HS-27A (cell line): ENCODE measurements at places on chromosomes 2 and 18.

DNA sequence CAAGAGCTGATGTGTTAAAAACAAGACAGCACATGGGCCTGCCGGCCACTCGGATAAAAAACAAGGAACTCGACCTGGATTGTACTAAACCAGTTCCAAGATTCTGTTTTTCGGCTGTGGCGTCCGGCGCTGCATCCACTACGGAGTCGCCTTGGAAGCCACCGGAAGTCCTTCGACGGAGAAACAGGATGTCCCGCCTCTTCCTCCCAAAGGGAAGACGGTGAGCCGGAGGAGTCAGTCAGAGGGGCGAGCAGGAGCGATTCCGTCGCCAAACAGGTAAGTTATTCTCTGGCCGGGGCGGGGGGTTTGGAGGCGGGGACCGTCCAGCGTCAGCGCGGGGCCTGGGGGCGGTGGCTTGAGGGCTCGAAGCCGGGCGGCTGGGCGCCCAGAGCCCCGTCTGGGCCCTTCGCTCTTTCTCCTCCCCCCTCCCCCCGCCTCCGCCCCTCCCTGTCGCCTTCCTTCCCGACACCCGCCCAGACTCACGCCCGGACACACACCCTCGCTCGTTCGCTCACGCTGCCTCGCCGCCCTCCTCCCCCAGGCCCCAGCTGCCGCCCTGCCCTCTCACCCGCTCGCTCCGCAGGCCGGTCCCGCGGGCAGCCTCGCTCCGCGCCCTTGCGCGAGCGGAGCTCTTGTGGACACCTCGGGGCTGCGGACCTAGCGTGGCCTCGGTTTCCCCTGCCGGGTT is at the start of gene ZNF407:
TSS of gene ZNF407 (plus strand) at position 209 of the 688 bp plus-strand sequence. CDS start 33,150 bp downstream, outside the sequence.
- DNase-seq: peak; percentile 71

GRCh38 chr18:48719974-48720654 is 181.3 kb downstream of the CTIF start:
- DNase-seq: no peak

- DNase-seq: no peak
Measured at GRCh38 chr18:55737781-55738468, 149.9 kb upstream of the TCF4 start.

GRCh38 chr2:16026816-16027501 is 86.6 kb downstream of the MYCN start:
- no peak for DNase-seq

GRCh38 chr18:79367989-79368388 is 27.7 kb upstream of the NFATC1 start:
- DNase-seq: no peak

DNA sequence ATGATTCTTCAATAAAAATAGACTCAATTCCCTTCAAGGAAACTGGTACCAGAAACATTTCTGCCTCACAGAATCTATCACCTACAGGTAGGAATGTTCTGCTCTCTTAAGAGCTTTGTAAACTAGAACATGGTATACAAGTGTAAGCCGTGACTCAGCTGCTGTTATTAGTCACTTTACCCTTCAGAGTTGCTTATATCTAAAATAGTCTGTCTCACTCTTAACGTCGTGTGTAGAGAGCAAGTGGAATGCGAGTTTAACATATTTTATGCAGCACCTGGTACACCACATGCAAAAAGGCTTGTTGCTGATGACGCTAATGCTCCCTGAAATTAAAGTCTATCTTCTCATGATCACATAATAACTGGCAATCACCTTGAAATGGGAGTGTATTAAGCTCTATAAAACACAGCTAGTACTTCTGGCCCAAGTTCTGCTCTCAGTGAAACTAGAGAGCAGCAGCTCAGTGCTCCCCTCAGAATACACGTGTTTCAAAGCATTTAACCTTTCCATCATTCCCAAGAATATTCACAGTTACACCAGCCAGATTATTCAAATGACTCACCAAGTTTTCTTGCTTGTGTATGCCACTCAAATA is 420.0 kb downstream of the ZEB2 start:
- DNase-seq: peak; percentile 85

DNA sequence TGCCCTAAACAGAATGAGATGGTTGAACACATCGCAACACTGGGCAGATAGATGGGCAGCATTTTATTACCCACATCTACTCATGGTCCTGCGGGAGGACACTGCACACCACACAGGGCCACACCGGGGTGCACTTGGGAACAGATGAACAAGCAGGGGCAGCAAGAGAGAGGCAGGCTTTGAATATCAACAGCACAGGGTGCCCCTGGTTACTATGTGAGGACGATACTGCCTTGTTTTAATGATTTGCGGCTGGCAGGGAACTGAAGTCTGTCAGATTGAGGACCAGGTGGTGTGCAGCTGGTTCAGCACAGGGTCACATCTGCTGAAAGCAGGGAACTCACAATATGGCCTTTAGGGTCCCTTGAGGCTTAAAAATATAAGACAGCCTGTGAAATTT is 195.7 kb downstream of the PIEZO2 start:
- no peak for DNase-seq

- no peak for DNase-seq
Measured at GRCh38 chr2:213627054-213627710, 342.9 kb downstream of the SPAG16 start.

DNA sequence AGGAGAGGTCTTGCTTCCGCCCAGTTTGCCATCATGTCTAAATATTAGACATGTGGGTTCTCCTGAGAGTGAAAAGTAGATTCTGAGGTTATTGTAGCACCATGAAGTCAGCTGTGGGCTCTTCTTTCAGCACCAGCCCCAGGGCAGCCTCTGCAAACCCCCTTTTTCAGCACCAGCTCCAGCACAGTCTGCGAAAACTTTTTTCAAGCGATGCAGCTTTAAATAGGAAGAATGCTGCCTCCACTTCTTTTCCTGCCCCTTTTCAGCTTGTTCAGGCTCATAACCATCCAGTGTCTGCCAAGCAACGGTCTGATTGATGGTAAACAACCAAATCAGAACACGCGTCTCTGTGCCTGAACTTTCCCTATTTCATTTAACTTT is at the start of gene COL5A2:
TSS of gene COL5A2 (minus strand) at position 192 of the 381 bp plus-strand sequence. CDS start at position 35, 157 bp downstream.
- DNase-seq: peak; percentile 48

- DNase-seq: no peak
Measured at GRCh38 chr2:44705876-44706480, 235.5 kb upstream of the SIX3 start.

DNA sequence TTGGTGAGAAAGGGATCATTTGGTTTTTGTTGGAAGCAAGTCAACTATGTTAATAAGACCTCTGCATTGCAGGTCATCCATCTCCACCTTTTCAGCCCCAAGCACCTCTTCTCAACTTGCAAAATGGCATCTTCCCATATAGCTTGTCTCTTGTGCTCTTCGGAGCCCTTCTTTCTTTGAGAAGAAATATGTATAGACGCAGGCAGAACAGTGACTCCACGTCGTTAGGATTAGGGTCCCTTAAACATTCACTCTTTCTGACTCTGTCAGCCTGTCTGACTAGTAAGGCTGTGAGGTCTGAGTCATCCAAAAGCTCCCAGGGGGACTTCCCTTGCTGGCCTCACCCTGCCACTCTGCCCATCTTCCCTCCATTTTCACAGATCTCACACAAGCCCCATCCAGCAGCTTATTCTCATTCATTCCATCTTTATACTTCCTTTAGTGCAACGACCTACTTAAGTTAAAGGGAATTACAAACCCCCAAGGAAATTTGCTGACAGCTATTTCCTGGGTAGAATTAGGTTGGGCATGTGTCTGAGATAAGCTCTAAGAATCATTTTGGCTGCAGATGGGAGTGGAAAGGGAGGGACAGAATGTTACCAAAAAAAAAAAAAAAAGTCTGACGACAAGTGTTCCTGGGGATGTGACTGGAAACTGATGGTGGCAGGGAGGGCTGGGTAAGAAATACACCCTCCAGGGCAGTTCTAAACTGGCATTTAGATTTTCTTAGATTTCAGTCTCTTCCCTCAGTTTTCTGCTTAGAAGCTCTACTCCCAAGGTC is 37.7 kb upstream of the MEX3C start:
- DNase-seq: no peak

GRCh38 chr18:73511771-73512503 is 635.7 kb downstream of the FBXO15 start:
- DNase-seq: no peak

DNA sequence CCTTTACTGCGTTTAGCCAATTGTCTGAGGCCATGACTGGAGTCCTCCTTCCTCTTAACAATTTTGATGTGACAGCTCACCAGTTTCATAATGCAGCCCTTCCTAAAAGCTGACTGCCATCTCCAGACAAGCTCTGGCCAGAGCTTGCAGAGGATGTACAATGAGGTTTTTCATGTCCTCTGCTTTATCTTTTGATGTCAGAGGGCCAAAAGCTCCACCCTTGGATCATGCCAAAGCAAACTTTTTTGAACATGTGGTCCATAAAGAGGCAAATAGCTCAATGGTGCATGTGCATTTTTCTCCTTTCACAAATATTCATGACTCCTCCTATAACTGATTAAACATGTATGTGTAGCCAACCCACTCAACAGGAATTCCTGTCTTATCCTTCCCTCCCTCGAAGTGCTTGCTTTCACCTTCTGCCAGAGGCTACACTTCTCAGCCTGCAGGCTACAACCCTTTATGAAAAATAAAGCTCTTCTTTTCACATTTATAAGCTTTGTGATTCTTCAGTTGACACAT is 266.2 kb downstream of the FBXO15 start:
- no peak for DNase-seq

DNA sequence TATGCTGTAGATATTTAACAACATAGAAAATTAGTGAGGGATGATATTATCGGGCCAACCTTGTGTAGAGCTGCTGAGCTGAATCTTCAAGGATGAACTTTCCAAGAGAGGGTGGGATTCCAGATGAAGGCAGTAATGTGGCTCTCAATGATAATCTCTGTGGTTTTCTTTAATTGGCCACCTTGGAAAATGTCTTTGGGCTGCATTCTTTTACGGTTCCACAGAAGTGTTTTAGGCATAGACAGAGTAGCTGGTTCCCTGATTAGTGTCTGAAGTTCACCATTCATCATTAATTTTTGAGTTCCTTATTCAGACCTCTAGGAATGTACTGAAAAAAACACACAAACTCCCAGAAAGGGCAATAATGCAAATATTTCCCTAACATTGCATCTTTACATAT is 1566.9 kb upstream of the PIK3C3 start:
- no peak for DNase-seq

DNA sequence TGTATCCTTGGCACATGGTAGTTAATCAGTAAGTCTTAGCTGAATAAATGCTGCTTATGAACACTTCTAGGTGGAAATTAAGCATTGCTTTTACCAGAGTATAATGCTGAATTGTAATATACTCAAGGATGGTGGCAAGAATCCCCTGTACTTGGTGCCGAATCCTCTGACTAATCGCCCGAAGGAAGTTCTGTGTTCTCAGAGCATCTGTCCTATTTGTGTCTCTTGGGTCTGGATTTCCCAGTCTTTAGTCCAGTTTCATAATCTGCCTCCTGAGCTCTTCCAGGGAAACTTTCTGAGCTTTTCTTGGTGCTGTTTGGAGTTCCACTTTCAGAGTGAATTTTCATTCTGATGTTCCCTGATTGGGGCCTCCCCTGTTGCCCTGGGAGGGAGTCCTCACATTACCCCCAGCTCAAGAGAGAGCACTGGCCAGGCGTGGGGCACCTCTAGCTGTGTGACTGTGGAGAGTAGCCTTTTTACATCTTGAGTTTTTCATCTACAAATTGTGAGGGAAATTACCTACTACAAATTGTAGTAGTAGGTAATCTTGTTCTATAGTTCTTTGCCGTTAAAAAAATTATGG is 144.9 kb downstream of the LTBP1 start:
- DNase-seq: no peak

GRCh38 chr18:35466334-35466733 is 31.4 kb downstream of the INO80C start:
- no peak for DNase-seq

DNA sequence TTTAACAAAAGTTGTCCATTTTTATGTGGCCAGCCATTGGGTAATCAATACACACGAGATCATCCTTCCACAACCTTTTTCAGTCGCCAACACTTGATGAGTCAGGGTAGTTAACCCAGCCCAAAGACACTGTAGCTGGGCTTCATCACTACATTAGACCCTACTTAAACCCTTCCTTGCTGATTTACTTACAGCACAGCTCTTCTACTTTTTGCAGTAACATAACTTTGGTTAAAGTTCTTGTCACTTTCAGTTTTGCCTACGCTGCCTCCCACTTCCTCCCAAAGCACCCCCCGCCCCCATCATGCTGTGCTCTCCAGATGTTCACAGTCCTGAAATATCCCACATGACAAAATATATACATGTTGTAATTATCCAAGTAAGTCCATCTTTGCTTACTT is 103.6 kb downstream of the CDK15 start:
- DNase-seq: no peak

DNA sequence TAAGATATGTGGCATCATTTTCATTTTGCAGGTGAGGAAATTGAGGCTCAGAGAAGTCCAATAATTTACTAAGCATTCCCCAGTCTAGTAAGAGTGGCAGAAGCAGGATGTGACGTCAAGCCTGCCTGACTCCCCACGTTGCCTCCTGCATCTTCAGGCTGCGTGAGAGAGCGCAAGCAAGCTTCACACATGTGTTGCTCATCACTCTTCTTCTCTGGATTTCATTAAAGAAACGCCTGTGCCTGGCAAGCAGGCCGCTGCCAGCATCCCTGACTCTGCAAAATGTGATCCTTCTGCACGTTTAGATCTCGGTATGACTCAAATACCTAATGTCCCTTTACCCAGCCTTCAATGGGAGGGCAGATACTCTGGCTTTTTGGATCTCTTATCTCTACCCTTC is 96.8 kb downstream of the PRKCE start:
- no peak for DNase-seq

GRCh38 chr2:189157939-189158338 is 21.6 kb downstream of the COL5A2 start:
- DNase-seq: no peak

DNA sequence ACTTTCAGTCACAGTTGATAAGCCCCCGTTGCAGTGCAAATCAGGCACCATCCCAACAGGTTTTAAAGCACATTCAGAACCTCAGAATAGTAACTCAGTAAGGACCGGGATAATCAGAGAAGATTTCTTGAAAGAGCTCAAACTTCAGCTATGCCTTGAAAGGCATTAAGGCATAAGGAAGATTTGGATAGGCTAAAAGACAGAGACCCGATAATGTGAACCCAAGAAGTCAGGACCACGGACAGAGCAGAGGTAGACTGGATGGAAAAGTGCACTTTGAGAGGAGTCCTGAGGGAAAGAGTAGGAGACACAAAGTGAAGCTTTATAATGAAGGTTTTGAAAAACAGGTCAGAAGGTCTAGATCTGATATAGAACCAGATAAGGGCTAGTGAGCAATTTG is 36.9 kb upstream of the KLF7 start:
- DNase-seq: no peak

- no peak for DNase-seq
Measured at GRCh38 chr2:37707393-37707792, 36.0 kb upstream of the CDC42EP3 start.

DNA sequence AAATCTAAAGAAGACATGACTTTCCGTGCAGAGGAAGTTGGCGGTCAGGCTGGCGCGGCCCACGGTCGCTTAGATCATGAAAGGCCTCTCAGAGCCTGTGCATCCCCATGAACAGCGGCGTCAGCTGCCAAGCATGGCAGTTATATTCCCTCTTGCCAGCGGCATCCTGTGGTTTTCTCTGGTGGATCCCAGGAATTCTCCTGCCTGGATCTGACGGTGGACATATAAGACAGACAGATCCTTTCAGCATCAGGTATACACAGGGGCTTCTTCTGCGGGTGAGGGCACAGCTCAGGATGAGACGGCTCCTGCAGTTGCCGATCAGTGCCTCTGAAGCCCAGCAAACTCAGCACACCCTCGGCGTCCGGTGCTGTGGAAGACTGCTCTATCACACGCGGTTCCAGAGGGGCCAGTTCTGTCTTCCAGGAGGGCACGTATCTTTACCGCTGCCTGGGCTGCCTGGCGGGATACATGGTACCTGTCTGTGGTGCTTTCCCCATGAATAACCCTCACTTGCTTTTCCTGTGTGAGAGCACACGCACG is 157.8 kb downstream of the LDLRAD4 start:
- DNase-seq: no peak
